ENCODE measurements at places on chromosomes 11 and 22.

- no peak for DNase-seq
These were observed 44.3 kb upstream of the JAM3 start for GRCh38 chr11:134024420-134025081.

GRCh38 chr11:18012122-18012905 is 533 bp downstream of the SERGEF start:
- DNase-seq: peak; percentile 19

- no peak for DNase-seq
These were observed 57.9 kb downstream of the SHISAL1 start for GRCh38 chr22:44254811-44255210.

DNA sequence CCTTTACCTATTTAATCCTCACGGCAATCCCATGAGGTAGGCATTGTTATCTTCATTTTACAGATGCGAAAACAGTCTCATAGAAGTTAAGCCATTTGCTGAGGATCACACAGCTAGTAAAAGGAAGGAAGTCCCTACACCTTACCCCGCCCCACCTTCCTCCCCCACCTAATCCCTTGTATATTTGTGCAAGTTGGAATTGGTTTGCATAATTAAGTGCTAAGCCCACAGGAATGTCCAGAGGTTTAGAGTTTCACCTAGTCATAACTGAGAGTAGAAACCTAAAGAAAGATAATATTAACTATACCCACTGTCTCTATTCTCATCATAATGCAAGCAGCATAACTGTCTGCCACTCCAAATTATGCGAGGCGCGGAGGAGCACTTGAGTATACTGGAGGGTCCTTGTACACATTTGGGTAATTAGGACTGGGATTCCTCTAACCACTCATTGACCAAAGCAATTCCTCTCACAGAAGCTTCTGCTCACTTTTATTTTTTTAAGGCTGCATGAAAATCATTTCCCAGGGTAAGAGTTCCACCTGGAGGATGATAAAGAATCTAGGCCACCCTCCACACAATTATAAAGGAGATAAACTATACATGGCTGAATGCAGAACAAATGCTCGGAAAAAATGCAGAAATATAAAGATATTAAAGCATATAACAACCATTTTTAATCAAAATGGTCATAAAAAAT is 199.9 kb downstream of the FAM181B start:
- DNase-seq: no peak

- DNase-seq: no peak
These were observed 29.1 kb downstream of the BARX2 start for GRCh38 chr11:129404731-129405130.

GRCh38 chr11:68160100-68160695 is 39.0 kb upstream of the CHKA start:
- no peak for DNase-seq

DNA sequence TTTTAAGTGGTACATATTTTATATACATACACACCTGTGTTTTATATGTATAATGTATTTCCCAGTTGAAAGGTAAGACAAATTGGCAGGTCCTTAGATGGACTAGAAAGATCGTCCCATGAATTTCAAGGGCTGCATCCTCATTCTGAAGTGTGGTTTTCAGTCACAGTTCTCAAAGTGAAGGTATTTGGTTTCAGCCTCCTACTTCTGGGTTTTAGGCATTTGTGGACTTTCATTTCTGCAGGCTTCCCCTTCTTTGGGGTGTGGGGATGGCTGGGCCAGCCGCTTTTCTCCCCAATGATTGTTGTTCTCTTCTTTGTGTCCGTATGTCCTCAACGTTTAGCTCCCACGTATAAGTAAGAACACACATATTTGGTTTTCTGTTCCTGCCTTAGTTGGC is 10.0 kb downstream of the DCPS start:
- no peak for DNase-seq

DNA sequence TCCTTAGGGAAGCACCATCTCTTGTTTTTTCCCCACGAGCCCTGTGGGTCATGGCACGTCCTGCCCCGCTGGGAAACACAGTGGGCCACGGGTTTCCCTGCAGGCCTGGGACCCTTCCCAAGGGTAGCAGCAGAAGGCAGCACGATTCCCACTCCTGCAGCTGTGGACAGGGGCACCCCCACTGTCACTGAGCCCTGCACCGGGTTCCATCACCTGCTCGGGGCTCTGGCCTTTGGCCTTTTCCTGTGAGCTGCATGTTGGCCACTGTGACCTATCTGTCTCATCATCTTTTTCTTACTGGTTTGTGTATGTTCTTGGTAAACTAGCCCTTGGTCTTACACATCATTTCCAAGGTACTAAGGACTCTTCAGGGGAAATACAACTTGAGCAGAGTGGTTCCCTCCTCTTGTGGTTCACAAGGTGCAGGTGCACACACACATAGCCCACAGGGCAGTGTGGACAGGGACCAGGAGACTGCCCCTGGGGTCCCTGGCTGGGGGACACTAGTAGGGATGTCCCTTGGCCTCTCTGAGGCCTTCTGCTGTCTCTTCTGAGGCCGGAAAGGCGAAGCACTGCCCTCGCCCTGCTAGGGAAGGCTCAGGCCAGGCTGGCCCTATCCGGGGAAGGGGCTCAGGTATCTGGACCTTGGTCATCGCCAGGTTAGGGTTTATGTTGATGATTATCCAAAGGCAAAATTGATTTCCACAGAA is 19.0 kb upstream of the TXNRD2 start:
- no peak for DNase-seq

- DNase-seq: no peak
These were observed 8.5 kb downstream of the MYRF start for GRCh38 chr11:61760946-61761345.

DNA sequence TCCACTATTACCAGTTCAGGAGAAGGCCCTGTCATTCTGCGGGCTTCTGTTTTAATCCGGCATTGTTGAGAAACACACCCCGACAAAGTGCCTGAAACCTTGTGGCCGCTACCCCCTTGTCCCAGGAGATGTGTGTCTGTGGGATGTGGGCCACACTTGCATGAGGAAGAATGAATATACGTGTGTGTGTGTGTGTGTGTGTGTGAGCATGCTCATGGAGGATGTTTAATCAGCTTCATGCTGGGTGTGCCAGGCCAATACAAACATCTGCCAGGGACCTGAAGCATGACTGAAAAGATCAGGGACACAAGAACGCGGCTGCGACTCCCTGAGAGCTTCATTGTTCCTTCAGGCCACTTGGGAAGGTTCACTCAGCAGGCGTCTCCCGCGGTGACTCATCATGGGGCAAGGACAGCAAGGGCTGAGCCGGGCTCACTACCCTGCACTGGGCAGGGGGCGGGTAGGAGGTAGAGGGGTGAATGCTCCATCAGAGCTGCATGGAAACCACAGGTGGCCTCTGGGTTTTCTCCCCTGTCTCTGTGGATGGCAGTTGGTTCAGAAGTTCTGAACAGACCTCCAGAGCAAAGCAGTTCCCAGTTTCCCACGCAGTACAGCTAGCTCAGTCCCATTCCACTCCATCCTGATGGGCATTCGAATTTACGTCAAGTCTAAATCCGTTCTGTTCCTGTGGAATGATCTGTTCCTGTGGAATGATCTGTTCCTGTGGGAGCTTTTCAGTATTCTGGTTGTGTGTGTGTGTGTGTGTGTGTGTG is 7.0 kb upstream of the MALAT1 start:
- DNase-seq: no peak

DNA sequence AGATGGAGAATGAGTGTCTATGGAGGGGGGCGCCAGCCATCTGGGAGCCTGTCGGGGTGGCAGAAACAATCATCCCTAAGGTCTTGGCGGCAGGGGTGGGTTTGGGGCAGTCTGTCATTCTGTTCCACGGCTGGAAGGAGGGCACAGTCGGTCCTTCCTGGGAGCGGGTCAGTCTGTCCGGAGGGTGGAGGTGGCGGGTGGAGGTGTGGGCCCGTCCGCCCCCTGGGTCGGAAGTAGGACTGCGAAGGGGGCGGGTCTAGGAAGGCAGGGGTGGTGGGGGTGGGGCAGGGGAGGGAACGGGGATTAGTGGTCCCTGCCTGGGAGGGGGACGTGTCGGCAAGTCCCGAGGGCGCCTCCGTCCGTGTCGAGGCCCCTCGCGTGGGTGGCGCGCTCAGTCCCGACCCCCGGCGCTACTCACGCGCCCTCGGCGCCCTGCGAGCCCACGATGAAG is 461 bp downstream of the TBC1D10A start:
- no peak for DNase-seq

GRCh38 chr11:100687054-100687629 is at the start of gene ARHGAP42:
TSS of gene ARHGAP42 (plus strand) at chr11:100687288. CDS start at chr11:100687679, 391 bp downstream.
- DNase-seq: no peak

DNA sequence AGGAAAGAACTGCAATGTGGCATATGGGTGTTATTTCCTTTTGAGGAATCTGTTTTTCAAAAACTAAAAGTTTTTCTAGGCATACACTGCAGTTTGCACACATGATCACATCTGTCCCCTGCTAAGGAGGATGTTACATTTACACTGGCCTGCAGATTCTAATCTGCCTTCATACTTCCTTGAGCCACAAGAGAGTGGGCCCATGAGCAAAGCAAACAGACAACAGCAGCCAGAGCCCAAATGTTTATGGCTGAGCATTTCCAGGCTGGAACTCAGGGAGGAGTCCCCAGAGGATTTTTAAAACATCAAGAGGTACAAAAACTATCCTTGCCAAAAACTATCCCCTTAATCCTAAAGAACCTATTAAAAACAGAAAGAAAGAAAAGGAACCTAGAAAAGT is 117.2 kb upstream of the MTNR1B start:
- DNase-seq: no peak

GRCh38 chr11:116384876-116385275 is 387.9 kb downstream of the BUD13 start:
- DNase-seq: no peak

DNA sequence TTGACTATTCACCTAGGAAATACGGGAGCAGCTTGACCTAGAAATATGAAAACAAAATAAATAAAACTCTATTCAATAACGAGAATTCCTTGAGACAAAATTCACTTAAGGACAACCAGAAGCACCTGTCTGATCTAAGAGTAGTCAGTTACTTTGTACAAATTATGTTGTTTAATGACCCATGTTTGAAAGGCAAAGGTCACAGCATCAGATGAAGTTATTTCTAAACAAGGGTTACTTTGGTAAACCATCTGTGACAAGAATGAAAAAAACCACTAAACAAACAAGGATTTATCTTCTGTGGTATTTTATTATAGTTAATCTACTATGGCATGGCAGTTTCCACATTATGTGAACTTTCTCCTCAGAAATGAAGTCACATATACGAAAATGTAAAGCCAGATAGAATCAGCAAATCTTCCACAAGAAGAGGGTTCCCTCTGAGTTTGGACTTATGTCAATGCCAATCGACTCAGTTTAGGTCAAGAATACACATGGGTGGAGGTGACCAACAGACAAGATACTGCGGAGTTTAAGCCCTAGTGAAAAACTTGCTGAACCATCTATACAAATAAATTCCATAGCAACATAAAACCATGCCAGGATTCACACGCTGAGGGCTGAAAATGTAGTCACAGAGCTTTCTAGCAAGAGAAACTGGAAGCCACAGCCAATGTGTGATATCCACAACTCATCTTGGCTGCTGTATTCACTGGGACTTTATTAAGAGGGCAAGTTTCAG is 53.4 kb downstream of the NCAPD3 start:
- DNase-seq: no peak
